ENCODE measurements at places on chromosomes 3 and 15.

GRCh38 chr15:62588938-62589670 lies 424.0 kb upstream of the C2CD4B start:
- no peak for DNase-seq

DNA sequence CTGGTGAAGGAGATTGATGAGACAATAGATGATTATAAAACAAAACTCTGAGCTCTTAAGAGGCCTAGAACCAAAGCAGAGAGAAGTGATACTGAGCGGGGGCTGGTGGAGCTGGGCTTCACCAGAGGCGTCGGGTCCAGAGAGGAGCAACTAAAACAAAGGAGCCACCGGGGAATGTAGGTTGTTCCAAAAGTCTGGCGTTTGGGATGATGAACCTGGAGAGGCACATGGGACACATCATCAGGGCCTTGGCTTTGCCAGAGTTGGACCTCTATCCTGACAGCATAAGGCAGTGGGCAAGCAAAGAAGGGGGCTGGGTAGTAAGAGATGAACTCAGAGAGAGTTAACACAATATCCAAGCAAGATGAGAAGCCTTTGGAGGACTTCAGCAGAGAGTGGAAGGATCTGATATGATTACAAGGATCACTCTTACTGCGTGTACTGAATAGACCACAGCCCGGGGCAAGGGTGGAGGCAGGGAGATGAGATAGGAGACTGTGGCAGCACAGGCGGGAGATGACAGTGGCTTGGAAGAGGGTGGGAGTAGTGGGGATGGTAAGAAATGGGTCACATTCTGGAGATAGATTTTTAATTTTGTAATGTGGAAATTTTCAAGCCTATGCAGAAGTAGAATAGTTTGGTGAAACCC lies 36.0 kb upstream of the RASA2 start:
- no peak for DNase-seq

- DNase-seq: no peak
Measured at GRCh38 chr15:96393209-96393513, 62.7 kb downstream of the NR2F2 start.

GRCh38 chr15:74108111-74108510 lies 22.3 kb upstream of the ISLR2 start:
- no peak for DNase-seq

- no peak for DNase-seq
Measured at GRCh38 chr3:99418209-99418635, 220.2 kb upstream of the COL8A1 start.

- DNase-seq: peak; percentile 70
Measured at GRCh38 chr3:122560680-122561079, 3.4 kb downstream of the PARP9 start.

DNA sequence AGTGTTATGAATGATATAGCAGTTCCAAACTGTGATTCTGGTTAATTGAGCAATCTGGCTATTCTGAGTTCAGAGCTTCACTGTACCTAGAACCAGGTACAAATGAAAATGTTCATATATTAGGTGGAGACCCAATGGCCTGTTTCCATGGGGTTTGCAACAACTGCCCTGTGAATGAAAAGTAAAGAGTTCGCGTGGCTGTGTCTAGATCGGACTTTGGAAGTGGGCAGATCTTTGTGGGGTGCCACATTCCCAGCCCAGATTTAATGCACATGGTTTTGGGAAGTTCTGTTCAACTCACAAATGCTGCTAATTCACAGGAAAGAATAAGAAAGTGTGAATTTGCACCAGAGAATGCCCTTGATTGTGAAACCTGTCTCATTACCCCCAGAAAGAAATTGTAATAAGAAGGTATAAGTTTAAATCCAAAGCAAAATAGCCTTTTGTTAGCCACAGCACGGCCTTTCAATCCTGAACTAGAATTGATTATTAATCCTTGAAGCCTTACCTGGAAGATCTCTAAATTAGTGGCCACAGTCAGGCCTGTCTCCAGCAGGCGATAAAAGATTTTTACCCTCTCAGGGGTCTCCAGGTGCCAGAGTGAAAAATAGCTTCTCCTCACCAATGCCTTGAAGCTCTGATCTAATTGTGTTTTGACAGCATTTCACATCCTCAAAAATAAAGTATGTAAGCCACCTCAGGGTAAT lies 22.6 kb downstream of the WHAMM start:
- DNase-seq: no peak

GRCh38 chr15:84985158-84985557 lies 3.5 kb downstream of the PDE8A start:
- DNase-seq: no peak

DNA sequence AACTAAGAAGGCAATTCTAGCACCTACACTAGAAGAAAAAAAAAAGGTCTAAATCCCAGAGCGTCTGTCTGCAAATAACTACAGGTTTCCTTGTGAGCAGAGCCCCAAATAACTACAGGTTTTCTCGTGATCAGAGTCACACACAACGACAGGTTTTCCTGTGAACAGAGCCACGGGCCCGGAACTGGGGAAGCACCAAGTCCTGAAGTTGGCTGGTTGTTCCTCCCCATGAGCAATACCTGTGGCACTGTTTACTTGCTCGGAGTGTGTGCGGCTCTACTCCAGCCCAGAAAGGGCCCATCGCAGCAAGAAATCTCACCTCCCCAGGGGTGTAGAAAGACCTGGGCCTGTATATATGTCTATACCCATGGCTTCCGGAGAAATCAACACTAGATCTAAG lies 644 bp upstream of the MASP1 start:
- no peak for DNase-seq

DNA sequence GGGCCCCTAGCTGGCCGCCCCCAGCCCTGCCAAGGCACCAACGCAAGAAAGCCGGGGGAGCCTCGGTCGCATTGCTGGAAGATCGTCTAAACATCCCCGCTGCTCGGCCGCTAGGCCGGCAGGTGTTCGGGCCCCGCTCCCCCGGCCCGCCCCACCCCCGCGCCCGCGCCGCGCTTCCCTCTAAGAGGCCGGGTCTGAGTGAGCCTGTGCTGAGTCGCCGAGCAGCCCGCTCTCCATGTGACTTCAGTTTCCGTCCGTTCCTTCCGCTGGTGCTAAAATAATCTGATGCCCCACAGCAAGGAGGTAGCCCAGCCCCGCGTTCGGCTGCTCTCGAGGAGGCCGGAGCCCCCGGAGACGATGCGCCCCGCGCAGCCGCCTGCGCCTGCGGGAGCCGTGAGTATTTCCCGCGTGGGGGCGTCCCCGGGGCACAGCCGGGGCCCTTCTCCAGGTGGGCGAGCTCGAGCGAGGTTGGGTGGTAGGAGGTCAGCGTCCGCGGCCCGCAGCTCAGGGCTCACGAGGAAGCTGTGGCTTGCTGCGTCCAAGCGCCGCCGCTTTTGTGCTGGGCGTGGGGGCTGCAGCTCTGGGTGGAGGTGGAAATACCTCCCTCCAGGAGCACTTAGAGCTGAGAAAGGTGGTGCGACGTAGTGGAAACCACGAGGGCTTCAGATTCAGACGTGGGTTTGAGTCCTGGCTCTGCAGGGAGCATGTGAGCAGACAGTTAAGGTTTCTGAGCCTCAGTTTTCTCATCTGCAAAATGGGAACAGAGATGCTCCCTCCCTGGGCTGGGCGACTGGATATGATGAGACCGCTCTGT lies at the start of gene NRROS:
Gene NRROS, plus strand, starts transcription at position 212 of the 814 bp plus-strand sequence. CDS start 14,846 bp downstream, outside the sequence.
- DNase-seq: peak; percentile 93

- DNase-seq: no peak
Measured at GRCh38 chr3:196138482-196139254, 56.8 kb upstream of the TFRC start.

- no peak for DNase-seq
Measured at GRCh38 chr3:150922611-150923010, 17.4 kb upstream of the MINDY4B start.

DNA sequence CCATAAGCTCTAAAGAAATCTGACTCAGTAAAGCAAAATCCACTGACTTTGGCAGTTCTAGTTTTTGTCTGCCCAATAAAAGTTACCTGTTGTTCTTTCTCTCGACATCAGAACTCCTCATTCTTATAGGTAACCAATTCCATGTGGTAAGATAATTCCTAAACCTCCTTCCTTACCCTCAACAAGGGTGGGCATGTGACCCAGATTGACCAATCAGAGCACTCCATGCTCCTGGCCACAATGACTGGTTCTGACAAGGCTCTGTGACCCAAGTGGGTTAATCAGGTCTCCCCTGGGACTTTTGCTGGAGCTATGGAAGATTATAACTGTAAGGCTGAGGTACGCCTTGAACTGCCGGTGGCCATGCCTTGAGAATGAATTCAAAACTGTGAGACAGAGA lies 31.7 kb downstream of the LINS1 start:
- DNase-seq: no peak

GRCh38 chr15:51681303-51681963 lies at the start of gene SCG3:
TSS of gene SCG3 (plus strand) at chr15:51681503. CDS start at chr15:51681756, 253 bp downstream.
- peak; percentile 88 for DNase-seq

DNA sequence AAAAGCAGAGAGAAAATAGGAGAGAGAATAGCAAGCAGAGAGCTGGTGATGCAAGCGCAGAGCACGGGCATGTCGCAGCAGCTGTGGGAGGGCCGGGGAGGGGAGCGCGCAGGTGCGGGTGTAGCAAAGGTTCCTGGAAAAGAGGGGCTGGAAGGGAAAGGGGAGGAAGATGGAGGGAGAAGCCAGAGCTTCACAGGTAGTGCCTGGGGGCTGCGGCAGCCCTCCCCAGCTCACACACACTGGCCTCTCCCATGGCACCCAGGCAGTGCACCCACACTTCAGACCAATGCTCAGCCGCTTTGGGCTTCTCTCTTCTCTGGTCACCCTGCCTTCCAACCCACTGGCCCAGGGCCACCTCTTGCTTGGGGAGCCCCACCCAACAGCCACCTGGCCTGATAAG lies 72.1 kb downstream of the ADAMTS7 start:
- no peak for DNase-seq

DNA sequence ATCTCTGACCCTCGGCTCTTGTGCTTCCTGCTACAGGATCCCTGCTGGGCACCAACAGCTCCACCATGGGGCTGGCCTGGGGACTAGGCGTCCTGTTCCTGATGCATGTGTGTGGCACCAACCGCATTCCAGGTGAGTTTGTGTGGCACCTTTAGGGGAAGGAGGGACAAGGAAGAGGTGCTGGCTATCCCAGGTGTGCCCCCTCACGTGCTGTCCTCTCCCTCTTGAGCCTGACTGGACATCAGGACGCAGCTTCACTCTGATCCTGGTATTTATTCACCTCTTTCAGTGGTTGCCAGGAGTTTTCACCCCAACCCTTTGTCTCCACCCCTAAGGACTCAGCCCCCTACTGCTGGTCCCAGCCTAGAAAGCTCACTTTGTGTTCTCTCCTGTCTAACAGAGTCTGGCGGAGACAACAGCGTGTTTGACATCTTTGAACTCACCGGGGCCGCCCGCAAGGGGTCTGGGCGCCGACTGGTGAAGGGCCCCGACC lies 960 bp downstream of the THBS1 start:
- DNase-seq: peak; percentile 31

DNA sequence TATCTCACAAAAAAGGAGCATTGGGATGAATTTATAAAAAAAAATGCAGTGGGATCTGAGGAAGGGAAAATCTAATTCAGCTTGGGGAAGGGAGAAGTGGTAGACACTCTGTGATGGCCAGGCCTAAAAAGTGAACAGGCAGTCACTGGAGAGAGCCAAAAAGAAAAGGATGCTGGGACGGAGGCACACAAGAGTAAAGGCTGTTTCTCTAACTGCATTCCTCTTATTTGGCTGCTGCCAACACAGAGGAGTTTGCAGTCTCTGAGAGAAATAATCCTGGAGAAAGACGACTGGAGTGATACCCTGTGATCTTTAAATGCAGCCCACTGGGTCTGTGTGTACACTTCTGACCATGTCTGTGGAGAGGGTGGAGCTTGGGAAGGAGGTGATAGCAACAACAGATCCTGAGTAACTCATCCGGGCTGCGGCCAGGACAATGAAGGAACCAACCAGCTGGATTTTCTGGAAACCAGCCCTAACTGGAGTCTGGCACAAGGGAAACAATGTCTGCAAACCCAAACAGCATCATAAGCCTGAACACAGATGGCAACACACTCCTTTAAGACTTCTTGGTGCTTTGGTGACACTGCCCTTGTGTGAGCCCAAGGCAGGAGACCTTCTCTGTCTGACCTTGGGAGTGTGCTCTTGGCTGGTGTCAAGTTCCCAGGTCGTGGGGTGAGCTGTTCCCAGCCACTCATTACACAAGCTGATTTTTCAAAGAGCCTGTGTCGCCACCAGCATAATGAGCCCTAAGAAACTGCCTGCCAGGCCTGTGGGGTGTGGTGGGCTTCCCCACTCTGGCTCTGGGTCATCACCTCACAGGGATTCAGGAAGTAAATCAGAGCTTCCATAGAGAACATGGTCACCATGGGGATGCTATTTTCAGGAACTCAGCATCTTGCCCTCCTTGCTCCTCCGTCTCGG lies 8.0 kb downstream of the FYCO1 start:
- peak; percentile 20 for DNase-seq

GRCh38 chr3:107561980-107562379 lies 39.2 kb downstream of the BBX start:
- DNase-seq: no peak

DNA sequence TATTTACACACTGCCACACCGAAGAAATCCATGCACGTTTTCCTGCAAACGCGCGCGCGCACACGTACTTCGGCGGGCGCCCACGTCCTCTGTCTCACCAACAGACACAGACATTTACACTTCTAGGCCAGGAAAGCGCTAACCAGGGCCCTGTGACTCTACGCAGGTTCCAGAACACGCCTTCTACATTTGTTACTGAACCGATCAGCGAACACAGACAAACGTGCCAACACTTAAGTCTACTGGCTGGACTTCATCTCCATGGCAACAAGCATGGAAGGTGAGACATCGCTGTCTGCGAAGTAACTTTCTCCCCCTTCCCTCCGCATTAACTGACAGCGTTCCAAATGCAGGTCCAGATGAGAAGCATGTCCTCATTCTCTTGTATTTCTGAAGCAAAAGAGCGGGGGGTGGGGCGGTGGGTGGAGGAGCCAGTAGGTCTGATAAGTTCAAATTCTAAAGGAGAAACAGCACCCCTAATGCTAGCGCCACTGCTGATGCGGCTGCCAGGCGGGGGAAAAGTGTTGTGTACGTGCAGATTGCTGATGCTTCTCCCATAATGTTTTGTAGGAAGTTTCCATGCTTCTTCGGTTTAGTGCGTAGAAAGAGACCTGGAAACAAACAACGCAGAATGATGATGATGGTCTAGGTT lies at the start of gene CTXN2:
Gene CTXN2, plus strand, starts transcription at position 92 of the 652 bp plus-strand sequence. CDS start 9,636 bp downstream, outside the sequence.
- DNase-seq: no peak

GRCh38 chr15:33424025-33424424 lies 113.3 kb downstream of the RYR3 start:
- DNase-seq: no peak

DNA sequence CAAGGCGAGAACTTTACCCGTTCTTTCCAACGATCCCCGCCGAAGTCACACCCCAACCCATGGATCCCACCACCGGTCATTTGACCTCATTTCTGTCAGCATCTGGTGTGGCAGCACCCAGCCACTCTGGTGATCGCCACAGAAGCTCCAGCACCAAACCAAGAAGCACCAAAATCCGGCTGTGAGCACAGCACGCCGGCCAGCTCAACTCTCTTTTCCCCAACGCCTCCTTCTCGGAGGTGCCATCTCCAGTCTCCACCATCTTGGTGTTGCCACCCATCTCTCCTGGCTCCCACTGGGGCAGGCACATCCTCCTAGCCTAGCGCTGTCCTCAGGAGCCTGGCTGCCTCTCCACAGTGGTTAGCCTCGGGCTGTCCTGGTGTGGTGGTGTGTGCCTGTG lies 6.5 kb downstream of the MUC4 start:
- DNase-seq: no peak

- no peak for DNase-seq
Measured at GRCh38 chr15:77201665-77202064, 130.8 kb upstream of the TSPAN3 start.

All from NB4 (cell line).